ENCODE measurements at places on chromosomes 13 and 19.

- no peak for DNase-seq
These were observed 525.5 kb downstream of the RFC3 start for GRCh38 chr13:34343413-34343940.

DNA sequence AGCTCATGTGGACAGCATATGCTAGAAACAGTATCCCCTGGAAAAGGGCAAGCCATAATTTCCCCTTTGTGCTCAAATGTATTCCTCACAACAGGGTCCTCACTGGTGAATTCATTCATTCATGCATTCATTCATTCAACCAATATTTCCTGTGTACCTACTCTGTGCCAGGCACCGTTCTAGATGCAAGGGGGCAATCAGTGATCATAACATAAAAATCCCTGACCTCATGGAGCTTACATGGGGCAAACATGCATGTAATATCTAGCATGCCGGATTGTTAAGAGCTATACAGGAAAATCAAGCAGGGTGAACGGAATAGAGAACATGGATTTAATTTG is 2.6 kb downstream of the RANBP3 start:
- DNase-seq = no peak

DNA sequence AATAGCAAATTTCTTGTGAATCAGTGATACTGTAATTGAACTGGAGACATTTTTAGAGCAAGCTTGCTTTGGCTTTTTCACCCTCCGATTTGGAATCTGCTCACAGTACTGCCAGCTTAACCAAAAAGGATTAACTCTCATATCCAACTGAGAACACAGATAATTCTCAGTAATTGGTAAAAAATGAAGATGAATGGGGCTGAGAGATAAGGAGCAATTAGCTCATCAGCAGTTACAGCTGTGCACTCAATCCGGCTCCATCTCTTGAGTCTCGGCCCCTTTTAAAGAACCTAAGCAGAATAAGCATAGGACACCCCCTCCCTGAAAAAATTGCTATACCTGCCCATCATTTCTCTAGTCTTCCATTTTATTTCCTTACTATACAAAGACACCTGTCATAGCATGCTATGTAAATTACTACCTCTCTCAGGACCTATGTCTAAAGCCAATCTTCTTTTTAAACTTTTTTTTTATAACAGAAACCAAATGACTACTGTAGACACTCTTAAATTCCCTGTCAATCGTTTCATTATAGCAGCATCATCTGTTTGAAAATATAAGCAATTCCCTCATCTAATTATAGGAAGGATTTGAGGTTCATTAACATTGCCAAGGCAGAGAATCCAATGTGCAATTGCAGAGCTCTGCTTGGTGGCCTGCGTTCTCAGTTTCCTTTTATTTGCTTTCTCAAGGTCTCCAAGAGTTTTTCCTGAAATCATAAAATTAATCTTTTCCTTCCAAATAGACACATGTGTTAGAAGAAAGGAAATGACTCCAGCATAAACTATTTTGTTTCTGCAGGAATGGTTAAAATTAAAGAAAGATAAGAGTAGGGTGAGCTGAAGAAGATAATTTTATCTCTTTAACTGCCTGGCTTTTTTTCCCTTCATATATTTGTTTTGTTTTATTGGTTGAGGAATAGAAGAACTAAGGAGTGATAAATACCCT is 242.1 kb downstream of the DACH1 start:
- no peak for DNase-seq

GRCh38 chr13:40819797-40820315 is 30.4 kb downstream of the SLC25A15 start:
- no peak for DNase-seq

- DNase-seq = no peak
These were observed 3.0 kb upstream of the HAMP start for GRCh38 chr19:35279374-35279773.

DNA sequence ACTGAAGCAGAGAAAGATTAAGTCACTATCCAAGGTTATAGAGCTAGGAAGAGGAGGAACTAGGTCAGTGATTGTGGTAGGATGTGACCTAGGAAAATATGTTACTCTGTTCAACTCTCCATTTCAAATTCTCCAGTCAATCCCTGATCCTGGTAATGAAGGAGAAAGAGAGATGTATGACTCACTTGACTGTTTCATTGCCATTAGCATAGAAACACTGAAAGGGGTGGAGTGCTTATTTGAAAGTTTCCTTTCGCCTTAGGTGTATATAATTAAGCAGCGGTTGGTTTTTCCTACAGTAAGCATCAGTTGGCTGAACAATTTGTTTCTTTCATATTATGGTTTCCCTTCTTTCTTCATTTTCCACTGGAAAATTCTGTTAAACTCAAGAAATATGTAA is 198.1 kb upstream of the CSNK1A1L start:
- no peak for DNase-seq

DNA sequence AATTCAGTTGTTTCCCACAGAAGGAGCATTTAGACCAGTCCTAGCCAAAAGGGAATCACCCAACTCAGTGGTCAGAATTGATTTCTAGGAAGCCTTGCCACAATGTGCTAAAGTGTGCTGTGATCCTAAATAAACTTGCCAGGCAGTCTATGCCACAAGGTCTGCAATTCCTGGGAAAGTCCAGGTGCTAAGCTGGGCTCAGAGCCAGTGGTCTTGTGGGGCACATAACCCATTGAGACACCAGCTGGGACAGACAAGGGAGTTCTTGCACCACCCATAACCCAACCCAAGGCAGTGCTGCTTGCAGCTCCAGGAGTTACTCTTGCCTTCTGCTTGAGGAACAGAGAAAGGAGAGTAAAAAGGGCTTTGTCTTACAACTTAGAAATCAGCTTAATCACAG is 489.5 kb upstream of the SPRY2 start:
- no peak for DNase-seq

DNA sequence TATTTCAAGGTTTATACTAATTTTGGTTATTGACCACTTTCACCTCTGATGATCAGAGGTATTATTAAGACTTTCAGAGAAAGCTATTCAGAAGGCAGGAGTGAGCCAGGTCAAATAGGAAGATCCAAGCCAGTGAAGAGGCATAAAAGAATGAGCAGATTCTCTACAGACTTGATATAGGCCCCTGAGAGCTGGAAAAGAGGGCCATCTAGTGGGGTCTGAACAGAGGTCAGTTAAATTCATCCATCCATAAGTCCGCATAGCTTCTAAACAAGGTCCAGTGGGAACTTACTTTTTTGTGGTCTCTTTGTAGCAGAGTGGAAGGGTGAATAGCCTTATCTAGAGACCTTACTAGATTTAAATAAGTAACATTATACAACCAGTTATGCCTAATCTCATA is 126.6 kb upstream of the UFM1 start:
- no peak for DNase-seq

DNA sequence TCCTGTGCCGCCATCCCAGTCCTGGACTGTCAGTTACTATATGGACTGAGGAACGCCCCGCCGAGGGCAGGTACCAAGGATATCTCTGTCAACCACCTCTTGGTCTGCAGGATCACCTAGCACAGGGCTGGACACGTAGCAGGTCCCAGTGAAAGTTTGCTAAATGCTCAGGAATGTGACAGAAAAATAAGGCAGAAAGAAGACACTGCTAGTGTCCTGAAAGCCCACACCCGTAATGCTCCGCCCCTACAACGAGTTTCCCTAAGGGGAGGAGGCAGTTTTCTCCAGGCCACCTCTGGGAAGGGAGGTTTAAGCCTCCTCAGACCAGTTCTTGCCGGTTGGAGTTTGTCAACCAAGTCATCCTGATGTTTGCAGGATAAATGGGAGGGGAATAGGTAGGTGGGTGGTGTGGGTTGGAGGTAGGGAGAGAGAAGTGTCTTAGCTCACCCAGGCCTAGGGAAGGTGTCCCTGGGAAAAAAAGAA is 1.7 kb upstream of the SERTAD3 start:
- DNase-seq = no peak

- DNase-seq = no peak
These were observed 709.3 kb upstream of the KLHL1 start for GRCh38 chr13:70817576-70817975.

DNA sequence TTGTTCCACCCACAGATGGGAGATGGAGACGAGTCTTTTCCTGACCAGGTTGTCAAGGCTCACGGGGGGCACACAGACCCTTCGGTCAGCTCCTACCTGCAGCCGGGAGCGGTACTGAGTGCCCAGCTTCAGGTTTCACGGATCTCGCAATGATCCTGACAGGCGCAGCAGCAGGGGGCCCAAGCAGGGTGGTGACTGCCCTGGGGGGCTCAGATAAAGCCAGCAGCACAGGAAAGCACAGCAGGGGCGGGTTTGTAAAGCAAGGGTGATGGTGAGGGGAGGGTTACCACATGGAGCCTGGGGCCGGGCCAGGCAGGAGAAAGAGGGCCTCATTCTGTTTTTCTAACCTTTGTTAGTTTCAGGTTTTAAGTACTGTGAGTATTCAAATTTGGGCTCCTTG is 41.7 kb upstream of the ATP11A start:
- DNase-seq = no peak

DNA sequence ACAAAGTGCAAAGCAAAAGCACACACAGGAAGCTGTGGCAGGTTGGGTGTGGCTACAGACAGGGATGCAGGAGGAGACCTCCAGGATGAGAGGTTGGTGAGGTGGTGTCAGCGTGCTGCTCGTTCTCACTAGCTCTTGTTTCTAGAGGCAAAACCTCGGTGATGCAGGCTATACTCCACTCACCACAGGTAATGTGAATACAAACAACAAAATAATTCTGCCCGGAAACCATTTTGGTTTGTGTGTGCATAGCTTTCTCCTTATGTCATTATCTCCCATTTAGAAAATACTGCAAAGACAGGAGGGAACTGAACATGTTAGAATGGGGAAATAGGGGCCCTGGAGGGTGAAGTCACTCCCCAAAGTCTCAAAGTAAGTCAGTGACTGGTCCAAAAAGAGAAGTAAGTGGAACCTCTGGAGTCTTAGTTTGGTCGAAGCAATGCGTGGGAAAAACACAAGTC is 9.4 kb downstream of the LCP1 start:
- no peak for DNase-seq

DNA sequence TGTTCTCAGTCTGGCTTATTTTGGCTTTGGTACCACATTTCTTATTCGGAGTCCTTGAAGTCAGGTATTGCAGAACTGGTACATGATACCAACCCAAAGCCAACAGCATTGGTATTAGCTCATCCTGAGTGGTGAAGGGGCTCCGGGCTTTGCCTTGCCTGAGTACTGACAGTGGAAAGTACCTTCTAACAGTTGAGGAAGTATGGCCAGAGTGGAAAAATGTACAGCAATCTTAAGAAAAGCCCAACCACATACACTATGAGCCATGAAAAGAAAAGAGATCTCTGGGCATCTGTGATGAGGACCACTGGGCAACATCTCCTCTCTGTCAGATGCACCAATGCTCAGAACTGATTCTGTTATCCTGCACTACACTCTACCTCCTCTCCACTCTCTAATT is 8.3 kb downstream of the LCP1 start:
- no peak for DNase-seq

- no peak for DNase-seq
These were observed 21.1 kb downstream of the CLEC17A start for GRCh38 chr19:14603990-14604387.

DNA sequence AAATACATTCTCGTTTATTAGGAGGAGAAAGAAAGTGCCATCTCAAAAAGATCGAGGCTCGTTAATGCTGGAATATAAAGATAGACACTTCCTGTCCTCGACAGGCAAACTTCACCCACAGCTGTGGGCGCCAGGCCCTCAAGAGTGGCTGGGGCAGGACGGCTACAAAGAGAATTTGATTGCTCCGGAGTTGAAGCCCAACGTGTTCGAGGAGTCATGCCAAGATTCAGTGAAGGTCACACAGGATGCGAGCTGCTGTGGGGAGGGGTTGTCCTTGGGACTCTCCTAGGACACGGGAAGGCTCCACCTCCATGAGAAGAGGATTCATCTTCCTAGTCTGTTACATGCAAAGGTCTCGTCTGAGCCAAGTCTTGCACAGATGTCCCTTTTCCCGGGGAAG is 16.3 kb upstream of the PTPRS start:
- DNase-seq = no peak

- DNase-seq = no peak
These were observed 16.2 kb downstream of the KRTDAP start for GRCh38 chr19:35474104-35474503.

GRCh38 chr19:55206664-55207500 is 2.4 kb downstream of the PTPRH start:
- DNase-seq = no peak

DNA sequence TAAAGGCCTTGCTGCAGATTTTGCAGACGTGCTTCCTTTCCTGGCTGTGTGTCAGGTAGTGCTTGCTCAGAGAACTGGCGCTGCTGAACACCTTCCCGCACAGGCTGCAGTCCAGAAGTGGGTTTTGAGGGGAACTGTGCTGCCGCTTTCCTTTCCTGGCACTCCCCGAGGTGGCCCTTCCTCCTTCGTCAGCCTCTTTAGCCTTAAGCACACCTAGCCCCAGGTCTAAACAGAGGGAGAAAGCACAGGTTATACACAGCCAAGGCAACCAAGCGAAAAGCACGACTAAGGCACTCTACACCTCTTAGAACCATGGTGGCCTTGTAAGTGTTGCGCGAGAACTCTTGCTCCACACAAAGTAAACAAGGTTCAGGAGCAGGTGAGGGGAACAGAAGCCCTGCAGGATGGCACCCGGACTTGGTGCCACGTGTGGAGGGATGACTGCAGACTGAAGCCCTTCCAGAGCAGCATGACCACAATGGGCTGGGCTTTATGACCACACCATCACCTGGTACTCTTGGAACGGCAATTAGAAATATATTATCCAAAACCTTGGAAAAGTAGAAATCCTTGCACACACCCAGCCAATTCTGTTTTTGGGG is 23.6 kb downstream of the ZNF541 start:
- no peak for DNase-seq

DNA sequence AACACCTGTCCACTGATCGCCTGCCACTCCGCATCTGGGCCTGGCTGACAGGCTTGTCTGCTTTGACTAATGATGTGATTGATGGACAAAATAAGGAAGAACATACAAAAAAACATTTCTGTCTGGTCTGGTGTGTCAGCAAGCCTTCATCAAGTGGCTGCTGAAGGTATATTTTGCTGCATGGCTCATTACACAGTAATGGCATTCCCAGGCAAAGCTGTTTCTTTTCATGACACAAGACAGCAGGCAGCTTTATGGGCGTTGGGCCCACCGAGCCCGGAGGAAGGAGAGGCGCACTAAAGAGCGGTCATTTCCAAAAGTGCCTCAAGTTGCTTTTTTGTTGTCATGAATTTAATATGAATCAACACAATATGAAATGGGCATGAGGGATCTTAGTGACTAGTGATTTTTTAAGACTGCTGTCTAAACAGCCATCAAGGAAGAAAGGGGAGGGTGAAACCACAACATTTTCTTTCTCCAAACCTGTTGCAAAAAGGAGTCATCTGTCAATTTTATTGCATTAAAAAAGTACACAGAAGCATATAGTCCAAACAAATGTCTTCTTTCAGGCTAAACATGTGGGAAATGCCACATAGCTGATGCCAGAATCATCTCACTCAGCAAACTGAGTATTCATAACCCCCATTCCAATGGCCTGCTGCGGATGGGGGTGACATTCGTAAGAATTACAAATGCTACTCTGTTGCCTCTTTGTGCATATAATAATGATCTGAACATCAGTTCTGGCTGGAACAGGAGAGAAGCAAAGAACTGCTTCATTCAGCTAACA is 476.6 kb downstream of the ZNF536 start:
- no peak for DNase-seq
